Femur (tissue), 1 donor: ENCODE measurements at places on chromosomes 11 and 22.

GRCh38 chr22:37012262-37012904, 6.9 kb downstream of the TST start:
- DNase-seq = no peak

GRCh38 chr22:42322562-42322926, 52.1 kb upstream of the TCF20 start:
- no peak for DNase-seq

- DNase-seq = no peak
Observed at GRCh38 chr11:119830400-119830799, 101.4 kb upstream of the NECTIN1 start.

GRCh38 chr11:95682552-95682951, 107.0 kb downstream of the FAM76B start:
- DNase-seq = no peak

DNA sequence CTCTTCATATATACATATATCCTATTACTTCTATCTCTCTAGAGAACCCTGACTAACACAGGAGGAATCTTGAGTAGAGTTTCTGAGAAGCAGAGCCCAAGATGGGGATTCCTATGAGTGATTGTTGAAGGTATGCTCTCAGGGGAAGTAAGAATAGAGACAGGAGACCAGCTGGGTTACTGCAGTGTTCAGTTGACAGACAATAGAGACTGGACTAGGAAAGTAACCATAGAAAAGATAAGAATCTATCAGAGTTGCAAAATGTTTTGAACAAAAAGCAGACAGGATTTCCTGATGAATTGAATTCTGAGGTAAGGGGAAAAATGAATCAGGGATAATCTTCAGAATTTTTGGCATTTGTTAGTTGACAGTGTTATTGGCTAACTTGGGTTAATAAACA, 54.4 kb downstream of the SLC17A6 start:
- no peak for DNase-seq

- no peak for DNase-seq
Observed at GRCh38 chr11:93524858-93525257, 18.3 kb downstream of the SMCO4 start.

GRCh38 chr11:33692013-33692504, 8.6 kb downstream of the C11orf91 start:
- peak; percentile 69 for DNase-seq

DNA sequence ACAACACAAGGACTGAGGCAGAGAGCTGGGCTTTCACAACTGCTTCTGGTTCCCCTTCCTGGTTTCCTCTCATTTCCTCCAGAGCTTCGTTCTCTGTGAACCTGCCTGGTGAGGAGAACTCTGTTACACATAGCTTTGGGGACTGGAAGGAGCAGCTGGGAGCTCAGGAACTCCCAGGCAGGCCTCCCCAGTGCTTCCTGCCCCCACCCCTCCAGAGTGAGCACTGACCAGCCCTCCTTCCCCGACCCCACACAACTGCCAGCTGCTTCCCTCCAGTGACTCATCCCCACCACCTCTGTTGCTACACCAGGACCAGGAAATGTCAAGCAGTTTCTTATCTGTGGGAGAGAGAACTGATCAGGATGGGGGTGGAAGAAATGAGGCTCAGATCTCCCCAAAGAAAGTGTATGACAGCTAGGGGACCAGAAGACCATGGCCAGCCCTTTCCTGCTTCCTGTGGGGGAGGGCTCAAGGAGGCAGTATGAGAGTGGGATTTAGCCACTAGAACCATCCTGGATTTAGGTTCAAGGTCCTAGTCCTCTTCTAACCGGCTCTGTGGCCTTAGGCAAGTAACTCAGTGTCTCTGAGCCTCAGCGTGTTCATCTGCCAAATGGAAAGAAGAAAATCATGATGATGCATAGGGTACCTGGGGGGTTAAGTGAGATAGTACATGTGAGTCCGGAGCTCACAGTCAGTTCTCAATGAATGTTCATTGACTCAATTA, 4.5 kb upstream of the TP53I11 start:
- peak; percentile 75 for DNase-seq

DNA sequence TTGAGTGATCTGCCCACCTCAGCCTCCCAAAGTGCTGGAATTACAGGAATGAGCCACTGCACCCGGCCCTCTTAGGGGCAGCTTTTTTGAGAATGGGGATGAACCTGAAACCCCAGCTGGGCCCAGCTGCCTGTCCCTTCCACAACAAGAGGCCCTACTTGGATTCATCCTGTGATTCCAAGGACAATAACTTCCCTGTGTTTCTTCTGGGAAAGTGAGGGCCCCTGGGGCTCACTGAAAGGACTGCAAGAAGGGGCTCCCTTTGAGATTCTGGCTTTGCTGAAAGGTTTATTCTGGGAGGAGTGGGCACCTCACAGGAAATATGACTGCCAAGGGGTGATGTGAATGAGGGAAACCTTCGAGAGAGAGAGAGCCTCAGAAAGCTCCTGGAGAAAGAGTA, 12.3 kb upstream of the GNAZ start:
- no peak for DNase-seq

GRCh38 chr11:113991718-113992458, 17.0 kb downstream of the HTR3A start:
- no peak for DNase-seq
